B cell (primary cell): ENCODE measurements at places on chromosomes 1 and 21. TPM values are rescaled to one million over a fixed set of nuclear protein-coding genes. Genes with fewer than 3 reads are reported as not detected.

TAS1R1 gene
- not detected in 2 replicates for total RNA-seq

RPL11 gene
- total RNA-seq = 1,439 and 1,539 TPM in 2 replicates

GRCh38 chr1:24805534-24806301 lies 60.5 kb downstream of the CLIC4 start:
- DNase-seq = no peak
- H3K4me1 ChIP-seq = peaks cover 15% of the 10 kb centered on the region
- peak overlapping the region; percentile 24 for H3K27ac ChIP-seq

TNFRSF14 gene
- total RNA-seq = 239 and 243 TPM in 2 replicates

GRCh38 chr21:34086887-34087306 lies 13.5 kb downstream of the MRPS6 start:
- peaks cover 3% of the 10 kb centered on the region for H3K4me1 ChIP-seq
- H3K27ac ChIP-seq = no peak overlapping the region
- H3K27me3 ChIP-seq = no peaks in the 10 kb centered on the region

C8B gene
- not detected in 2 replicates for total RNA-seq

- H3K4me1 ChIP-seq = no peaks in the 10 kb centered on the region
- no peaks in the 10 kb centered on the region for H3K27me3 ChIP-seq
- no peak overlapping the region for H3K4me3 ChIP-seq
- H3K36me3 ChIP-seq = no peaks in the 10 kb centered on the region
- no peak for DNase-seq
Measured at GRCh38 chr1:44826375-44827196, 16.5 kb downstream of the PTCH2 start.

GRCh38 chr1:29793653-29794348 lies 557.5 kb downstream of the PTPRU start:
- H3K27ac ChIP-seq = no peak overlapping the region
- no peaks in the 10 kb centered on the region for H3K27me3 ChIP-seq
- no peaks in the 10 kb centered on the region for H3K4me1 ChIP-seq
- no peak for DNase-seq

WASF2 gene
- 166 and 169 TPM in 2 replicates for total RNA-seq

DNA sequence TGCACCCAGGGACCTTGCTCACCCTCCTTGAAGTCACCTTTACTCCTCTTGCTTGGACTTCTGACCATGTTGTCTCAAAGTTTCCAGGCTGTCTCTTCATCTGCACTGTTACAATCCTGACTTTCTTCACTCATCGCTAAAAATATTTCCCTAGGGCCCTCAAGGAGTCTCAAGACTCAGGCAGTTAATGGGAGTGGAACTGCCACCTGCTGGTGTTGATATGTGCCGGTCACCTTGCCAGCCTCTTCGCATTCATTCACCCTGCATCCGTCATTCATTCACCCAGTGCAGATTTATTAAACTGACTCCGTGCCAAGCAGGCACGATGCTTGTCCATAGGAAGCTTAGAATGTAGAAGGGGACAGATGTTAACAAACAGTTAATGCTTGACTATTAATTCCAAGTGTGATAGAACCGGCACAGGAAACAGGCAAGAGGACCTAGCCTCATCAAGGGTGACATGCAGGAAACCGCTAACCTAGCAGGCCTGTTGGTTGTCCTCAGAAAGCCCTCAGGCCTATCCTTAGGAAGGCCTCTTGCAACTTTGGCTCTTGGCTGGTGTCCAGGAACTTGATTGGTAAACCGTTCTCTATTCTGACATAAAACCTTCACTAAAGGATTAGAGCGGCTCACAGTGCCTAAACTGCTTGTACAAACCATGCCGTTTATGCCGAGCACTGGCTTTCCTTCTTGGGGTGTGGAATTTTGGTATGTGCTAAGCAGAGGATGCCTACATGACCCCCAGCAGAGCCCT lies 342.2 kb downstream of the CAMTA1 start:
- no peaks in the 10 kb centered on the region for H3K4me1 ChIP-seq
- no peak overlapping the region for H3K27ac ChIP-seq
- DNase-seq = no peak

KLHDC9 gene
- 1.6 and 4.2 TPM in 2 replicates for total RNA-seq

PRKAA2 gene
- not detected in 2 replicates for total RNA-seq

GRCh38 chr1:13583966-13584791 lies 547 bp downstream of the PDPN start:
- H3K4me3 ChIP-seq = no peak overlapping the region
- no peaks in the 10 kb centered on the region for H3K4me1 ChIP-seq
- H3K27ac ChIP-seq = no peak overlapping the region
- H3K27me3 ChIP-seq = peaks cover 11% of the 10 kb centered on the region

- no peak overlapping the region for H3K4me3 ChIP-seq
- H3K4me1 ChIP-seq = peaks cover 18% of the 10 kb centered on the region
Measured at GRCh38 chr1:100972185-100972584, 53.4 kb downstream of the DPH5 start.

GRCh38 chr1:46274225-46275029 lies 26.9 kb downstream of the RAD54L start:
- no peak for DNase-seq
- no peak overlapping the region for H3K4me3 ChIP-seq
- no peaks in the 10 kb centered on the region for H3K4me1 ChIP-seq

SPRR2E gene
- not detected in 2 replicates for total RNA-seq

- no peak overlapping the region for H3K4me3 ChIP-seq
- no peaks in the 10 kb centered on the region for H3K27me3 ChIP-seq
- H3K27ac ChIP-seq = no peak overlapping the region
- no peaks in the 10 kb centered on the region for H3K36me3 ChIP-seq
- H3K4me1 ChIP-seq = peaks cover 28% of the 10 kb centered on the region
- DNase-seq = no peak
Measured at GRCh38 chr1:172905452-172905851, 145.3 kb downstream of the TNFSF18 start.

RGS2 gene
- total RNA-seq = 224 and 232 TPM in 2 replicates

GRCh38 chr1:32623775-32624174 lies 26.6 kb downstream of the ZBTB8OS start:
- H3K4me3 ChIP-seq = no peak overlapping the region
- peaks cover 26% of the 10 kb centered on the region for H3K36me3 ChIP-seq
- peaks cover 16% of the 10 kb centered on the region for H3K4me1 ChIP-seq

DNA sequence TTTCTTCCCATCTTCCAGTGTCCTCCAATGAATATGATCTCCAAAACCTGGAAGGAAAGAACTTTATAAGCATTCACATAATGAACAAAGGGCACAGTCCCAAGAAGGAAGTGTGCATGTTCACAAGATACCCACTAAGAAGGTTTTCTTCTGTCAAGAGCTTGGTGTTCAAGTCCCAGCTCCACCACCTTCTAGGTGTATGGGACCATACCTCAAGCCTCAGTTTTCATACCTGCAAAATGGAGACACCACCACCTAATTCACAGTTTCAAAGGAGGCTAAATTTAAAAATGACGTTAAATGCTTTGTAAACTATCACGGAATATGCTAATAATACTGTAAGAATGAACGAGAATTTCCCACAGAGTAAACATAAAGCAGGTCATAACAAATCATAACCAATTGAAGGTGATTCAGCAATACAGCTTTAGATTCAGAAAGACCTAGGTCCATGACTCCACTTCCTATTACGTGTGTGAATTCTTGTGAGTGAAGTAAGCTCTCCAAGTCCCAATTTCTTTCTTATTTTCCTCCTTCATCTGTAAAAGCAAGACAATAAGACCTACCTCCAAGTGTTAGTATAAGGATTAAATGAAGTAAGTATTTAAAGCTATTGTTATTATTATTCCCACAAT lies 8.1 kb upstream of the KTI12 start:
- H3K36me3 ChIP-seq = peaks cover 17% of the 10 kb centered on the region
- H3K4me1 ChIP-seq = no peaks in the 10 kb centered on the region
- no peak overlapping the region for H3K4me3 ChIP-seq
- no peak for DNase-seq
- H3K27ac ChIP-seq = no peak overlapping the region
- H3K27me3 ChIP-seq = no peaks in the 10 kb centered on the region

SH3D21 gene
- total RNA-seq = 1.8 and 2.6 TPM in 2 replicates

DNA sequence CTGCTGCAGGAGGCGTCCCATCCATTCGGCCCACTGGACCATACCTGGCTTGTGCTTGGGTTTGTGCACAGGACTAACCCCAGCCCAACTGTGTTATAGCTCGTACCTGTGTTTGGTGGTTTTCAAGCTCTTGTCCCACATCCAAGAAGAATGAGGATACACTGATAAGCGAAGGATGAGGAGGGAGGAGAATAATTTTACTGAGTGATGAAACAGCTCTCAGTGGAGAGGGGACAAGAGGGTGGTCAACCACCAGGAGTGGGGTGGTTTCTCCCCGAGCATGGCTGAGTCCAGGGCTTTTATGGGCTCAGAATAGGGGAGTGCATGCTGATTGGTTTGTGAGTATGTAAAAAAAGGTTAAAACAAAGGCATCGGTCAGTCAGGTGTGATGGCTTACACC lies 12.1 kb upstream of the USP48 start:
- H3K4me1 ChIP-seq = no peaks in the 10 kb centered on the region
- H3K27ac ChIP-seq = no peak overlapping the region
- no peaks in the 10 kb centered on the region for H3K27me3 ChIP-seq
- DNase-seq = no peak
- no peak overlapping the region for H3K4me3 ChIP-seq

DNA sequence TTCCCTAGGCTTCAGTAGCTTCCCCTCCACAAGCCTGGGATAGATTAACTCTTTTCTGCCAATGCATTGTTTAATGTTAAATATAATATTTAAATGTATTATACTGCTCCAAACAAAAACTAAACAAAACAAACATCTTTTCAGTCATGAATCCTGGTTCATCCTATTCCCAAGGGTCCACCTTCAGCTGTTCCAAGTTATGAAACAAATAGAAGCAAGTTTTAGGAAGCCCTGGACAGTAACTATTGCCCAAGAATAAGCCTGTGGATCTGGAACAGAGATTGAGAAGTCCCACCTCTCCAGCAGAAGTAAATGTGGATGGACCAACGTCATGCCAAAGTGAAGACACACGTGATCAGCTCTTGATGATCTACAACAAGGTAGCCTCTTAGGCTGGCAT lies 408.1 kb downstream of the SETD4 start:
- H3K36me3 ChIP-seq = no peaks in the 10 kb centered on the region
- no peaks in the 10 kb centered on the region for H3K27me3 ChIP-seq
- no peaks in the 10 kb centered on the region for H3K4me1 ChIP-seq
- no peak overlapping the region for H3K4me3 ChIP-seq
- no peak overlapping the region for H3K27ac ChIP-seq
- no peak for DNase-seq

BEND5 gene
- total RNA-seq = 15.5 and 19.5 TPM in 2 replicates

GRCh38 chr21:37117204-37117603 lies 44.1 kb downstream of the TTC3 start:
- H3K4me1 ChIP-seq = no peaks in the 10 kb centered on the region
- DNase-seq = no peak
- no peak overlapping the region for H3K27ac ChIP-seq
- H3K27me3 ChIP-seq = no peaks in the 10 kb centered on the region
- H3K36me3 ChIP-seq = no peaks in the 10 kb centered on the region

ODR4 gene
- 15.0 and 17.2 TPM in 2 replicates for total RNA-seq

- no peaks in the 10 kb centered on the region for H3K27me3 ChIP-seq
- H3K4me3 ChIP-seq = no peak overlapping the region
- H3K27ac ChIP-seq = peak overlapping the region; percentile 27
- peaks cover 45% of the 10 kb centered on the region for H3K4me1 ChIP-seq
Measured at GRCh38 chr1:1304331-1305299, 3.1 kb downstream of the ACAP3 start.
